CD4-positive, alpha-beta T cell treated with Interleukin-1 beta for 1 hour (primary cell): ENCODE measurements at places on chromosomes 1 and 21.
A peak's percentile ranks its signal among the peaks of the same experiment; 100 is the strongest.

DNA sequence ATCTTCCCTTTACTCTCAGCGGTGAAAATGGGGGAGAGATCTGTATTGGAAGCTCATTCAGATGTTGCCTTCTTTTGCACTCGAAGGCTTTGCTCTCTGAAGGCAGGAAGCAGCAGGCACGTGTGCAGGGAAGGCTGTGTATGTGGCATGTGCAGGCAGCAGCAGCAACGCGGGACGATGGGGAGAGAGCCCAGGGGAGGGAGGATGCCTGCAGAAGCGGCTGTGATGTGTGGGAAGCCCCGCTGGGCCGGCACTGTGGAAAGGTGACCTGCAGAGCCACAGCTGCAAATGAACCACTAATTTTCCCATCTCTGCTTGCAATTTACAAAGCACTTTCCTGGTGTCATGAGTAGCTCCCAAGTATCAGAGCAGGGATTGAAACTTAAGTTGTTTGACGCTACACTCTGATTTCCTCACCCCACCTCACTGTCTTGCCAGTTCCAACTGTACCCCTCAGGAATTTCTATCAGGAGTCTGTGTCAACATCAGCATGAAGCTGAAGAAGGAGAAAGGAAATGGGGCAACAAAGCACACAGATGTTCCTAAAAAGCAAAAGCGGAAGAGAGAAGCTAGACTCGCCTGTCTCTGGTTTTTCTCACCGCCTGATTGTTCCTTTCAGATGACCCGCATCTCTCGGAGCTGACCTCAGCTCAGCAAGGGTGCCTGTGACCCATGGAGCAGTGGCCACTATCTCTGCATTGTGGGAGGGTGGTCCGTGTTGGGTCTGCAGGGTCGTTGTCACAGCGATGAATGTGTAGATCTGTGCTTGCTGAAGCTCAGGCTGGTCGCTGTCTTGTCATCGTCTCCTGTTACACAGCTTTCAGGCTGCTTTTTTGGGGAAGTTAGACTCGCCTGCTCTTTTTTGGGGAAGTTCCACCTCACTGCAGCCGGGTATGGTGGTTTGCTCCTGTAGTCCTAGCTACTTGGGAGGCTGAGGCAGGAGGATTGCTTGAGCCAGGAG is 156.1 kb downstream of the KIF26B start:
- DNase-seq, result peak; percentile 46

- no peak for DNase-seq
Observed at GRCh38 chr1:110098222-110099026, 13.8 kb upstream of the UBL4B start.

DNA sequence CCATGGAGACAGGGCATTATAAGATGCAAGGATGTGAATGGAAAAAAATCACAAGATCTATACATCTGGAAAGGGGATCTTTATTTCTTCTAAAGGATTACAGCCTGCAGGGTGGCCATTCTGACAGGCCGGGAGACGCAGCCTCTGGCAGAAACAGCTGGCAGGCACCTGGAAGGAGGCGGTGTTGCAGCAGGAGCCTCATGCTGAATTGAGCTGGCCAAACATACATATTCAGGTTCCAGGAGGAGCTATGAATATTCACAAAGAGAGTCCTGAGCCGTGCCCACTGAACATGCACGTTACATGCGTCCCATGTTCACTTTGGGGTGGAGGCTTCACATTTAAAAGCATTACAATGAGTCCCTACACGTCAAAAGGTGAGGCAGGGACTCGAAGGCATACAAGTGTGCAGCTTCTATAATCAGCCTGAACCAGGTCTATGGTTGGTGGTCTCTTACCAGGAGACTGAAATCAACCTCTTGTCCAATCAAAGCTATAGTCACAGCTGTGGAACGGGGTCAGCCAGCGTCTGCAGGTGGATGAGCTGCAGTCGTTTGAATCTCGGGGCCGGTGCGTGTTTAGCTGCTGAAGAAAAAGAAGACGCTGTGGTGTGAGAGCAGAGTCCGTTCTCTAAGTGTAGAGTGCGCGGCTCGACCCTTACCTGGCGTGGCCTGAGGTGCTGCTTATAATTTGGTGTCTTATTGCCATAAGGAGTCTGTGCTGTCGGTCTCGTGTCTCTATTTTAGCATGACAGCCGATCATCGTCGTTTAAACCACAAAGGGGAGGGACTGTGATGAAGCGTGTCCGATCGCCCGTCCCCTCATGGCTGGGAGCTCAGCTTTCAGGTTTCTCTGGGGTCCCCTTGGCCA is 183.0 kb downstream of the ETS2 start:
- DNase-seq, result no peak

- no peak for DNase-seq
Observed at GRCh38 chr21:24727803-24728440, 879.4 kb downstream of the MRPL39 start.

DNA sequence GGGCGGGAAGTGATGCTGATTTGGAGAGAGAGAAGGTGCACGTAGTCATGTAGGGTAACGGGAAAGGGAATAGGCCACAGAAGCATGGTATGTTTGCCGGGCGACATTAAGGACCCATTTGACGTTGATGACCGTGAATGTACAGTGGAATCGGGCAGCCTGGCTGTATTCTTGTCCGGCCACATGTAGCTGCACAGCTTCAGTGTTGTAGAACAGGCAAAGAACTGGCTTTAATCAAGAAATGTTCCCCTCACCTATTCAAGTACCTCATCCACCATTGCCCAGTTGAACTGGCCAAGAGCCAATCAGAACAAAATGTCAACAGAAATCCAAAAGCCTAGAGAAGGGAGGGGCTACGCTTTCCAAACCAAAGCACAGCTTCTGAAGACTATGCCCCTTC is 104.8 kb downstream of the DHRS3 start:
- DNase-seq, result no peak

DNA sequence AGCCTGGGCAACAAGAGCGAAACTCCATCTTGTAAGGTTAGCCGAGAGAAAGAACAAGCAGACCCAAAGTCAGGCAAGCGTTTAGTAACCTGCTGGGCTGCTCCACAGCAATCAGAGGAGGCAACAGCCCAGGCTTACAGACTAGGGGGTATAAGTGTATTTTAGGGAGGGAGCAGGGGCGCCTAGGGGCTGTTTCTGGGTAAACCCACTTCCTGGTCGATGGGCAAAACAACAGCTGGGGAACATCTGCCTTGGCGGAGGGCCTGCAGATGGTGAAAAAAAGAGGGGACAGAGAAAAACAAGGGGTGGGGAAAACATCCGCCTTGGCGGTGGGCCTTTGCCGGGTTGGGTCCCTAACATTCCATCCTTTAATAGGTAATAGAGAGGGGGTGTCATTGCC is 5.2 kb downstream of the TAS1R1 start:
- DNase-seq, result no peak

DNA sequence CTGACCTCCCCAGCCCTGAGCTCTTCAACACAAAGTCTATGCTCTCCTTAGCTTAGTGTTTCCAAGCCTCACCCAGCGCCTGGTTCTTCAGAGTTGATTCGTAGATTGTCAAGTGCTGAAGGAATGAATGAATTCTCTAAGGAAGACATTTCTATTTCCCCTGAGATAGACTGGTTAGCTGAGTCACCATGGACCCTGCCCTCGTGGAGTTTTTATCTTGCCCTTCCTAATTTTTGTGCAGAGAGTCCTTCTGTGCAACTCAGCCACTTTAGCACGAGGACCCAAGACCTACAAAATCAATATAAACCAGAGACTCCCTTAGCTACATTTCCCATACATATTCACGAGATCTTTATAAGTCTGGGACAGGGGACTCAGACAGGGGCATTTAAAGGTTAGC is 2.6 kb upstream of the CD244 start:
- no peak for DNase-seq

DNA sequence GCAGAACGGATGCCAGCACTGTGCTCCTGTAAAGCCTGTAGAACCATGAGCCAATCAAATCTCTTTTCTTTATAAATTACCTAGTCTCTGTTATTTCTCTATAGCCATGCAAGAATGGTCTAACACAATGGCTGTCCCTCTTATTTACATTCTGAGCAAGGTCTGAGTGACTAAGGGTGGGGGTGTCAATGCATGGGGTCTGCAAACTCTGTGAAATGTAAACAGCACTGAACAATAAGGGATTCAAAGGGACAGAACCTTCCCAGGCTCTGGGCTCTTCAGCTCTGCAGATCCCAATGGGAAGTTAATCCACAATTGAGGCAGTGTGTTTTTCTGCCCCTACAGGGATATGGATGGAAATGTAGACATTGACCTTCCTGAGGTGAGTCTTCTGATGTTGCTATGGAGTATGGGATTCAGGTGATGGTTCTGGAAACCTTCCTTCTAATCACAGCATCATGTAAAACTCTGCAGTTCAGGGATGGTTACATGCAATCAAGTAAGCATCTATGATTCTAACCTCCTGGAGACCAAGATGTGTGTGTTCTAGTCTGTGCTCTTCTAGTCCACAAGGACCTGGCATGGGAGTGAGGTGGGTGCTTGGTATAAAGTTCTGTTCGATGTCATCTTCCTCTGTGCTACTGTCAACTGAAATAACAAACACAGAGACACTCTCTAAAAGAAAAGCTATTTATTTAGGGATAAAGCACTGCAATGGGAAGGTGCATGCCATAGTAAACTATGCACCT is 38.6 kb downstream of the CAPN9 start:
- DNase-seq, result no peak

- DNase-seq, result no peak
Observed at GRCh38 chr21:30126576-30126975, 40.0 kb downstream of the CLDN17 start.

GRCh38 chr1:228399531-228400236 is 7.0 kb downstream of the TRIM11 start:
- no peak for DNase-seq

DNA sequence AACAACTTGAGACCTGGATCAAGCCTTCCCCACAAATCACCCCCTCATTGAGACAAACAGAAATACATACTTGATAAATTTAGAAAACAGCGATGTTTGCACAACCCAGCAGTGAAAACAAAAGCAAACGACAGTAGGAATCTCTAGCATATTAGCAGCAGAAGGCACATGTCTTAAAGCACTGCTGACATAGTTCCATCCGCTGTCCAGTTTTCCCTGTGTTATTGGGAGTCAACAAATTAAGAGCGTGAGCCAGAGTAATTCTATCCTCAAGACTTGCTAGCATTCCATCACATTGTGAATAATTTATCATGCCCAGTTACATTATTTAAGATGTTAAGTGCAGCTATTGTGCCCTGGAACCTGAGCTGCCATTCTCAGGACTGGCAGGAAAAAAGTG is 55.3 kb downstream of the IGSF5 start:
- no peak for DNase-seq

DNA sequence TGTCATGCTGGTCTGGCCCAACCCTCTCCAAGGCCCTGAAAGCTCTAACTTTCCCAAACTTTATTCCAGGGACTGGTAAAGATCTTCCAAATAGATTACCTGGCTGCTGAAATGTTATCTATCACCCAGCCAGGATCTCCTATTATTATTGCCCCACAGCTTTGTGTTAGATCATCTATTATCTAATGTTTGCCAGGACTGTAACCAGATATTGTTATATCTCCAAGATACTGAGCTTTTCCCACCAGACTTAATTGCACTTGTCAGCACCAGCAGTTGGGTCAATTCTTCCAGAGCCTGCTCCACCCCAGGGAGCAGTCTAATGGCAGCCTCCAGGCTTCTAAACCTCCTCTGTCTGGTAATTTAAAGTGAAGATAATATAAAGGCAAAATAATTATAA is 59.1 kb downstream of the PRDX6 start:
- DNase-seq, result no peak

GRCh38 chr1:43255438-43256210 is 14.2 kb upstream of the TMEM125 start:
- DNase-seq, result no peak

- no peak for DNase-seq
Observed at GRCh38 chr1:1937061-1937460, 18.0 kb upstream of the TMEM52 start.

- DNase-seq, result no peak
Observed at GRCh38 chr21:41196993-41197392, 29.0 kb downstream of the BACE2 start.

GRCh38 chr1:41516168-41517061 is 31.9 kb upstream of the EDN2 start:
- DNase-seq, result peak; percentile 64

DNA sequence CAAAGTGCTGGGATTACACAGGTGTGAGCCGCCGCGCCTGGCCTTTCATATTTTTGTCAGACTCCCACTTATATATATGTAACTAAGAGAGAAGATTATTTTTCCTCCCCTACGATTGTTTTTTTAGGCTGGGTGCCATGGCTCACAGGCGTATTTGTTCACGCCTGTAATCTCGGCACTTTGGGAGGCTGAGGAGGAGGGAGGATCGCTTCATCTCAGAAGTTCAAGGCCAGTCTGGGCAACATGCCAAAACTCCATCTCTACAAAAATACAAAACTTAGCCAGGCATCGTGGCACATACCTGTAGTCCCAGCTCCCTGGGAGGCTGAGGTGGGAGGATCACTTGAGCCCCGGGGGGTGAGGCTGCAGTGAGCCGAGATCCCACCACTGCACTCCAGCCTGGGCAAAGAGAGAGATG is 23.9 kb upstream of the ITLN2 start:
- no peak for DNase-seq

GRCh38 chr1:212368073-212368484 is 46.6 kb downstream of the PACC1 start:
- DNase-seq, result peak; percentile 75

DNA sequence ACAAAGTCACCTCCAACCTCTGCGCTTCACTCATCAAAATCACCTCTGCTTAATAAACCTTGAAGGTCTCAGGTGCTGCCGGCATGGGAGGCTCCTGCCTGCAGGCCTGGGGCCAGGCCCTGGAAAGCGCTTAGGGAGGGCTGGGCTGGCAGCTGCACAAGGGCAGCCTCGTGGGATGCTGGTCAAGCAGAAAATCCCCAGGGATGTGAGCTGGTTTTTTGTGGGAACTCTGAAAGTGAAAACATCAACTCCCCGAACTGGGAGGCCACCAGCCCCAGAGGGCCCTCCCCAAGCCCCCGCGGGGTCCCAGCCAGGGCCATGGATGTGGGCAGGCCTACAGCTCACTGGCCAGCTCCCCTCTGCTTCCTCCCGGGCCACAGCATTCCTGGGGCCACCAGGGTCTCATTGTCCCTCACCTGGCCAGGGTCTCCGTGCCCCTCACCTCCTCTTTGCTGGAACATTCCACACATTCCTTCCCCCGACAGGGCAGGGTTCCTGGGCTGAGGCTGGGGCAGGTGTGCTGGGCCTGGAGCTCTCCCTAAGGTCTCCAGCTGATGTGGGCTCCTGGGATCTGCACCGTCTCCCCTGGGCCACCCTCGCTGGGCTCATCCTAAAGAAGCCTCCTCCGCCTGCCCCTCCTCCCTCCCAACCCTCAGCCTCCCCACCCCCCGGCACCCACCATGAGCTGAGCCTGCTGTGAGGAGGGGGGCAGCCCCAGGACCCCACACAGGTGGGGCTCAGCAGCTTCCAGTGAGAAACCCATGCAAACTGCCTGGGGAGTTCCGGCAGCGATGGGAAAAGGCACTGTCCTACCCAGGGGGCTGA is 36.0 kb upstream of the POFUT2 start:
- DNase-seq, result no peak

- DNase-seq, result no peak
Observed at GRCh38 chr21:36544545-36544944, 64.6 kb upstream of the CLDN14 start.

GRCh38 chr1:38991638-38992411 is 749 bp downstream of the AKIRIN1 start:
- DNase-seq, result no peak

- DNase-seq, result no peak
Observed at GRCh38 chr1:67818725-67819301, 14.5 kb downstream of the GNG12 start.
